ENCODE measurements at places on chromosomes 13 and 19. TPM values are rescaled to one million over a fixed set of nuclear protein-coding genes. Genes with fewer than 3 reads are reported as not detected.

Gene MTUS2
- under 0.01 TPM for total RNA-seq

Gene ZNF793
- total RNA-seq, result 0.73 TPM

Gene CAMSAP3
- not detected for total RNA-seq

Gene CGB8
- not detected for total RNA-seq

Gene IGFLR1
- 1.6 TPM for total RNA-seq

Gene CGB7
- not detected for total RNA-seq

Gene NFIX
- total RNA-seq, result 66.5 TPM

Gene FCAR
- total RNA-seq, result not detected

Gene TEX29
- 0.37 TPM for total RNA-seq

Gene KLF1
- total RNA-seq, result not detected

Gene NOP53
- total RNA-seq, result 36.0 TPM

Gene CACNG7
- not detected for total RNA-seq

Gene KLK14
- not detected for total RNA-seq

Gene CEACAM4
- not detected for total RNA-seq

Gene TMPRSS9
- total RNA-seq, result under 0.01 TPM

Gene PRR19
- total RNA-seq, result under 0.01 TPM

Gene ZNF534
- total RNA-seq, result under 0.01 TPM

Gene SBNO2
- total RNA-seq, result 44.4 TPM

Gene PEAK3
- not detected for total RNA-seq

Gene SH2D3A
- not detected for total RNA-seq

Gene NCAN
- total RNA-seq, result under 0.01 TPM

Gene ELAVL3
- total RNA-seq, result not detected

Gene ZNF208
- total RNA-seq, result 1.5 TPM

Gene ZNF177
- 0.73 TPM for total RNA-seq

Gene SBSN
- 4.3 TPM for total RNA-seq

Gene HCST
- 0.59 TPM for total RNA-seq

Gene BEST2
- total RNA-seq, result not detected

Gene OR4F17
- total RNA-seq, result not detected

Gene SLC10A2
- total RNA-seq, result not detected

Gene SIGLECL1
- not detected for total RNA-seq

Gene ZNF350
- total RNA-seq, result 8.1 TPM

Gene SHD
- total RNA-seq, result not detected

Gene ZNF699
- total RNA-seq, result 7.3 TPM

Gene SELENOV
- total RNA-seq, result not detected
